ENCODE measurements at places on chromosomes 12 and 14. TPM values are rescaled to one million over a fixed set of nuclear protein-coding genes. Genes with fewer than 3 reads are reported as not detected.

DNA sequence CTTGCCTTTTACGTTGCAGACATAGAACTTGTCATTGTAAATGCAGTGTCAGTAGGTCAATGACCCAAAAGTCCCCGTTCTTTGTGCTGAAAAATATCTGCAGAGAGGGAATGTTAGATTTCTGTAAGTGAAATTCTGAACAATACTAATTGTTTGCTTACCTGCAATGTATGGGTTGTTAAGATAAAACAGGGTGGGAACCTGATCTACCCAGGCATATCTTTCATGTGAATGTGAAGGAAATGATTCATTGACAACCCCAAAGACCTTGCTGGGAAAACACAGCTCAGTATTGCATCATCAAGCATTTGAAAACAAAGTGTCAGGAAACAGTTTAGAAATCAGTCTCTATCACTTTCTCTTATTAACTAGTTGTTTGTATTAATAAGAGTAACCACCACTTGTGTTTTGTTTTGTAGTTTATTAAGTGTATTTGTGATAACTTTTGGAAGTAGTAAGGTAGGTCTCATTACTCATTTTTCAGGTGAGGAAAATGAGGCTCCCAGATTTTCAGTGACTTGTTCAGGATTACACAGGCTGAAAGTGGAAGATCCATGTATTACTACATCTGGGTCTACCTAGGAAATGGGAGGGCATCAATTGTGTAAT lies 57.9 kb upstream of the SLC38A2 start:
- peaks cover 29% of the 10 kb centered on the region for H3K4me1 ChIP-seq
- peak overlapping the region; percentile 81 for H3K27ac ChIP-seq
- no peak for DNase-seq
- no peak overlapping the region for H3K4me3 ChIP-seq

DNA sequence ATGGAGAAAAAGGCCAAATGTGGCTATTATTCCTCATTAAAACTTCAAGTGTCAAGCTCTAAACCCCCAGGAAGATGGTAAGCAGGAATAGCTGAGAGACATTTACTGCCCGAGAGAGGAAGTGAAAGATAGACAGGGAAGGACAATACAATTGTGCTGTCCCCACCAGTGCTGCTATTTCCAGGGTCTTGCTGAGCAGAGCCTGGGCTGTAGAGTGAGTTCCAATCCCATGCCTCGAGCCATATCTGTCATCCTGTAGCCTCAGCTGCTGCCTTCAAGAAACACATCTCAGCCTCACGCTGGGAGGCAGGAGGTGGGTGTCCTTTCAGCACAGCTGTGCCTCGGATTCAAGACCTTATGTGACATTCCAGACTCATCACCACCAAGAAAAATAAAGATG lies 114.0 kb downstream of the RPAP3 start:
- DNase-seq = no peak
- no peak overlapping the region for H3K4me3 ChIP-seq
- H3K27ac ChIP-seq = no peak overlapping the region
- no peaks in the 10 kb centered on the region for H3K27me3 ChIP-seq
- H3K4me1 ChIP-seq = no peaks in the 10 kb centered on the region

GRCh38 chr12:39467432-39467870 lies 24.5 kb upstream of the KIF21A start:
- no peak overlapping the region for H3K27ac ChIP-seq
- no peaks in the 10 kb centered on the region for H3K4me1 ChIP-seq
- no peak for DNase-seq
- no peaks in the 10 kb centered on the region for H3K27me3 ChIP-seq
- no peaks in the 10 kb centered on the region for H3K36me3 ChIP-seq
- H3K4me3 ChIP-seq = no peak overlapping the region

DNA sequence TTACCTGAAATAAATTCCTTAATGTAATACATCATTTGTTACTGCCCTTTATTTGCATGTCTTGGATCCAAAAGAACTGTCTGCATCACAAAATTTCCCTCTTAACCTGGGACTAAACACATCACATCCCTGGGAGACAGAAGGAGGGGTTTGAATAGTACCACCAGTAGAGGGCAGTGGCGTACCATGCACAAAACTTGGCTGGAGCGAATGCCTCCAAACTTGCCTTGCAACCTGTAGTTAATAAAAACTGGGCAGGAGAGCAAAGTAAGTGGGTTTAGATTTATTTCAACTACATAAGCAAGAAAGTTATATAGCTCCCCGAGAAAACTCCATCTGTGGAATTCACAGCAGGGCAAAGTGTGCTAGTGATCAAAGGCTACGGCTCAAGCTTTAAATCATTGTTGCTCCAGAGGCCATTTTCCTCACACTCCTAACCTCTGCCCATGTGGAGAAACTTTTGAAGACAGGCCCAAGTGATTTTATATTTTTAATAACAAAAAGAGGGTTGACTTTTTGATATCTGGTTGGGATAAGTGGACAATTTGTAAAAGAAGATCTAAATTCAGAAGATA lies 1176.7 kb upstream of the SEL1L start:
- H3K36me3 ChIP-seq = no peaks in the 10 kb centered on the region
- H3K27ac ChIP-seq = no peak overlapping the region
- no peaks in the 10 kb centered on the region for H3K27me3 ChIP-seq
- no peaks in the 10 kb centered on the region for H3K4me1 ChIP-seq
- peak; percentile 30 for DNase-seq

DNA sequence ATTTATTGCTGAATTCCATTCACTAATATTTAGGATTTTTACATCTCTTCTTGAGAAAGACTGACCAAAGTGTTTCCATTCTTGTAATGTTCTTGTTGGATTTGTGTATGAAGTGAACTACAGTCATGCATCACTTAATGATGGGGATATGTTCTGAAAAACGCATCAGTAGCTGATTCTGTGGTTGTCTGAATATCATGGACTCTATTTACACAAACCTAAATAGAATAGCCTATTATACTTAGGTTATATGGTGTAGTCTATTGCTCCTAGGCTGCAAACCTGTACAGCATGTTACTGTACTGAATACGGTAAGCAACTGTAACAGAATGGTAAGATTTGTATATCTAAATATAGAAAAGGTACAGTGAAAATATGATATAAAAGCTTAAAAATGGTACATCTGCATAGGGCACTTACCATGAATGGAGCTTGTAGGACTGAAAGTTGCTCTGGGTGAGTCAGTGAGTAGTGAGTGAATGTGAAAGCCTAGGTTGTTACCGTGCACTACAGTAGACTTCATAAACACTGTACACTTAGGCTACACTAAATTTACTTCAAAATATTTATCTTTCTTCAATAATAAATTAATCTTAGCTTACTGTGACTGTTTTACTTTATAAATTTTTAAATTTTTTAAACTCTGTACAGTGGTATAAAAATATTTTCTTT lies 27.6 kb upstream of the P2RX4 start:
- no peak overlapping the region for H3K27ac ChIP-seq
- DNase-seq = no peak
- no peaks in the 10 kb centered on the region for H3K27me3 ChIP-seq
- no peak overlapping the region for H3K4me3 ChIP-seq

DNA sequence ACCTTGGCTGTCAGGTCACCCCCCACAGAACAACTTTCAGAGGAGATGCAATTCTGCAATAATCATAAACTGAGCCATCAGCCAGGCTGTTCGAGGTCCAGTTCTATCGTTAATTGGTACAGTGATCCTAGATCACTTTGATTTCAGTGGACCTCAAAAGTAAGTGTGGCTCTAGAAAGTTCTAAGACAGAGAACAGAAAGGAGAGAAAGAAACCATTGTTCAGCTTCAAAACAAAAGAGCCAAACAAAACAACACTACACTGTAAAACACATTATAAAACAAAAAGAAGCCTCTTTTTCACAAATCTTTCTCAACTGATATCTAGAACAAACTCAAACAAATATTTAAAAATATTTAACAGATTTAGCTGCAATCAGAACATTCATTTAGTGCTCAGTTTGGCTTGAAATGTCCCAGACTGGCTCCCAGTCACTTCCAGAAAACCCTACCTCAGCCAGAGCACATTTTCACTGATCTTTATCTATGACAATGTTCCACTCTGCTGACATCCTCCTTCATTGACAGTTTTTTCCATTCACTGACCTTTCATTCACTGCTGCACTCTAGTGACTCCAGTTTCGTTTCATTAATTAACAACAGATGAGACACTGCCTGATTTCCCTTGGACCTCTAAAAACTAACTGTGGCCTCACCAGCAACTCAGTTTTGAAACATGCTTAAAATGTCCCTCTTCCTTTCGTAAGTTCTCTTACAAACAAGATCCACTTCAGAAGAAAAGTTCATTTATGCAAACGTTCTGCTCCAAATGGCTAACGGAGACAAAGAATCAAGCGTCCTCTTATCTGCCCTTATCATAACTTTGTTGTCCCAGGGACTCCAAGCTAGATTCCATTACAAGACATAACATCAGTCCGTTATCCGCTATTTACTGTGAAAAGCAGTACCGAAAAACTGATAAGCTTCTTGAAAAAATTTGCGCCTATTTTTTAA lies 56.8 kb downstream of the DUSP16 start:
- no peak overlapping the region for H3K4me3 ChIP-seq
- H3K27me3 ChIP-seq = no peaks in the 10 kb centered on the region
- H3K27ac ChIP-seq = peak overlapping the region; percentile 63
- DNase-seq = no peak

DNA sequence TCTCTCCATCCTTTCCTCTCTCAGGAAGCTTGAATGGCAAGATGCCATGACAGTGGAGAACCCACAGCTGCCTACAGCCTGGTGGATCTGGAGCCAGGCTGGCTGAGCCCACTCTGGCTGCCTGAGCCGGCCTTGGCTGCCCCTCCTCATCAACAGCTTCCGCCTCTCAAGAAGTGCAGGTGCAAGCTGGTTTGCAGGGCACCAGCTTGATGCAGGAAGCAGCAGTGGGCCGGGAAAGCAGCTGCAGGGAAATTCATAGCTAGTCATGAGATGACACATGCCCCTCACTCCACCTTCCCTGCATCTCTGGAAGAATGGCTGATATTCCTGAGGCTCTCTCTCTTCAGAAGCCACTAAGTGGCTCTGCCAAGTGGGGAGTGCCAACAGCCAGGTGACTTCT lies 289.1 kb downstream of the RPS29 start:
- no peak overlapping the region for H3K27ac ChIP-seq
- H3K27me3 ChIP-seq = no peaks in the 10 kb centered on the region
- DNase-seq = no peak
- H3K4me1 ChIP-seq = no peaks in the 10 kb centered on the region
- no peaks in the 10 kb centered on the region for H3K36me3 ChIP-seq

- no peaks in the 10 kb centered on the region for H3K4me1 ChIP-seq
- H3K36me3 ChIP-seq = no peaks in the 10 kb centered on the region
- H3K27ac ChIP-seq = no peak overlapping the region
- DNase-seq = no peak
Observed at GRCh38 chr14:83712418-83713129, 1817.4 kb upstream of the FLRT2 start.

GRCh38 chr14:54465654-54466053 lies 23.1 kb downstream of the GMFB start:
- H3K4me3 ChIP-seq = no peak overlapping the region
- DNase-seq = no peak
- H3K27me3 ChIP-seq = no peaks in the 10 kb centered on the region
- H3K4me1 ChIP-seq = peaks cover 5% of the 10 kb centered on the region
- H3K36me3 ChIP-seq = no peaks in the 10 kb centered on the region

- no peaks in the 10 kb centered on the region for H3K36me3 ChIP-seq
- no peak for DNase-seq
- no peaks in the 10 kb centered on the region for H3K27me3 ChIP-seq
- no peak overlapping the region for H3K27ac ChIP-seq
Observed at GRCh38 chr12:115222220-115222619, 538.2 kb upstream of the TBX3 start.

GRCh38 chr14:102370305-102370809 lies 7.6 kb downstream of the TECPR2 start:
- no peaks in the 10 kb centered on the region for H3K27me3 ChIP-seq
- H3K36me3 ChIP-seq = no peaks in the 10 kb centered on the region
- H3K4me1 ChIP-seq = no peaks in the 10 kb centered on the region

GRCh38 chr12:77045183-77045582 lies 20.2 kb downstream of the E2F7 start:
- H3K27ac ChIP-seq = no peak overlapping the region
- H3K36me3 ChIP-seq = no peaks in the 10 kb centered on the region
- H3K4me3 ChIP-seq = no peak overlapping the region
- DNase-seq = no peak
- no peaks in the 10 kb centered on the region for H3K27me3 ChIP-seq
- H3K4me1 ChIP-seq = no peaks in the 10 kb centered on the region

- no peak overlapping the region for H3K27ac ChIP-seq
- no peaks in the 10 kb centered on the region for H3K27me3 ChIP-seq
- no peaks in the 10 kb centered on the region for H3K4me1 ChIP-seq
- H3K4me3 ChIP-seq = no peak overlapping the region
Observed at GRCh38 chr14:24670594-24670993, 36.6 kb upstream of the GZMB start.

DNA sequence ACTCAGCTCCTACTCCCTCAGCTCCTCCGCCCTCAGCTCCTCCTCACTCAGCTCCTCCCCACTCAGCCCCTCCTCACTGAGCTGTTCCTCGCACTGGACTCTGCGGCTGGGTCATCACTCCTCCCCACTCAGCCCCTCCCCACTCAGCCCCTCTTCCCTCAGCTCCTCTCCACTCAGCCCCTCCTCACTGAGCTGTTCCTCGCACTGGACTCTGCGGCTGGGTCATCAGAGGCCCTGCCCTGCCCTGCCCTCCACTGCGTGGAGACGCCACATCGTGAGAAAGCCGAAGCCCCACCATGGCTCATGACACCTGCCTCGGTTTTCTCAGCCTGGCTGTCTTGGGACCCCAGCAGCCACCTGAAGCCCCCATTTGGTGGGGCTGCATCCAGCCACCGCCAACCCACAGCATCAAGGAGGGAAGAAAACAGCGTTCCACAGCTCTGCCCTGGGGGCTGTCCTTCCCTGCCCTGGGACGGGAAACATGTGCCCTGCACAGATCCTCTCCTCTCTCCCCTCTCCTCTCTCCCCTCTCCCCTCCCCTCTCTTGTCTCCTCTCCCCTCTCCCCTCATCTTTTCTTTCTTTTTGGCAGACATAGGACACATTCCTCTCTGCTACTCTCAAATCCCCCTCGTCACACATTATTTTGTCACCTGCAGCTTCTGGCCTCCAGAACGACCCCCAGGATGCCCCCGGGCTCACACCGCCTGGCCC lies 17.7 kb downstream of the NOC4L start:
- H3K27ac ChIP-seq = no peak overlapping the region
- peaks cover 7% of the 10 kb centered on the region for H3K27me3 ChIP-seq
- H3K4me3 ChIP-seq = no peak overlapping the region
- no peak for DNase-seq
- H3K36me3 ChIP-seq = no peaks in the 10 kb centered on the region
- H3K4me1 ChIP-seq = no peaks in the 10 kb centered on the region

- DNase-seq = no peak
- H3K4me1 ChIP-seq = no peaks in the 10 kb centered on the region
- H3K27ac ChIP-seq = no peak overlapping the region
- H3K36me3 ChIP-seq = no peaks in the 10 kb centered on the region
- H3K27me3 ChIP-seq = no peaks in the 10 kb centered on the region
Observed at GRCh38 chr14:55207832-55208231, 16.4 kb upstream of the DLGAP5 start.

The LHX5 gene
- total RNA-seq = not detected

The TAS2R9 gene
- total RNA-seq = not detected

The AMHR2 gene
- not detected for total RNA-seq

The SIX1 gene
- total RNA-seq = not detected

The USP44 gene
- total RNA-seq = not detected

The PRPH gene
- total RNA-seq = 18.7 TPM

All from transverse colon (tissue), 4 donors.